ENCODE measurements at places on chromosomes 5 and 9. TPM values are rescaled to one million over a fixed set of nuclear protein-coding genes. Genes with fewer than 3 reads are reported as not detected.

GRCh38 chr5:126864042-126864688, 87.2 kb downstream of the LMNB1 start:
- DNase-seq, result no peak

DNA sequence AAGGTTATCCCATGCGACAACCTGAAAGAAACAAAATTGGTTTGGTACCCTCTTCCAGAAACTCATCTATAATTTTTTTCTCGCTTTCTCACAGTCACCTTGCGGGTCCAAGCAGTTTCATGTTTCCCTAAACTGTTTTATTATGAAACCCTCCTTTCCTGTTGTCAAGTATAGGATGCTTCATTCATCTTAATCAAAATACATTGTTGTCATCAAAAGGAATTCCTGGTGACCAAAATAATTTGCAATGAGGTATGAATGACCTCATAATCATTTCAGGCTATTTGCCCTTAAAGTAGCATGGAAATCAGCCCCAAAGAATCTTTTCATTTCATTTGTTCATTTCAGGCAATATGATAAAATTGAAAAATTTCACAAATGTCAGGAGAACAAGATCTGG, 503.0 kb downstream of the SPATA31D1 start:
- no peak for DNase-seq

- no peak for DNase-seq
These were observed 34.7 kb upstream of the MIER3 start for GRCh38 chr5:56986626-56986947.

DNA sequence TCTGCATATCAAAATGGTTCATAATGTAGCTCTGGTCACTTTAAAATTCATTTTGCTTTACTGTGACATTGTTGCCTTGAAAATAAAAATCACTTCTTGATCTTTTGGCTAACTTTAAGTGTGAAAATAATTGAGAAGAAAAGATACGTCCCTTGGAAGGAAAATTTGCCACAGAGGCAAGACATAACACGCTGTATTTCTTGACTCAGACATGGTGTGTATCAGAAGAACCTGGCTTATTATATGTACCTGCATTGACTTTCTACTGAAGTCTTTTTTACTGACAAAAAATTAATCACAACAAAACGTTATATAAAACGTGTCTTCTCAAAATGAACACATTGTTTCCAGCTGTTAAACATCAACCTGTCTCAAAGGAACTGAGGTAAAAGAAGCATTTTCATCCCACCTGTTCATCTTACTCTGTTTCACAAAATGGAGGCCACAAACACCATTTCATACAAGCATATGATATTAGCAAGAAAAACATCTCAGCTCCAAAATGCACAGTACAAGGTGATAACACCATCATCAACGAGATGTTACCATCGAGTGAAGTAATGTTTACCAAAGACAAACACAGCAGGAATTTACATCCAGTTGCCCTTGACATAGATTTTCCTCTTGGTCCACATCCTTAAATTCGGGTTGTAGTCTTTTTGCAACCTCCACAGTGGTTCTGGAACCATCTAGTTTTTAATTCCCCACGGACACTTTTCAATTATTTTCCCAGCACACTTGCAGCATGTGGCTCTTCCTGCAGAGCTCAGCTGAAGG, 179.9 kb downstream of the GLIS3 start:
- DNase-seq, result no peak

GRCh38 chr5:456351-457194, 13.6 kb downstream of the EXOC3 start:
- DNase-seq, result peak; percentile 8

- no peak for DNase-seq
These were observed 71.8 kb downstream of the HMCN2 start for GRCh38 chr9:130337318-130337717.

- DNase-seq, result no peak
These were observed 618.3 kb downstream of the NR2F1-AS1 start for GRCh38 chr5:92962752-92963151.

- no peak for DNase-seq
These were observed 7.6 kb upstream of the FAM240B start for GRCh38 chr9:38727497-38728001.

- DNase-seq, result no peak
These were observed 6.6 kb downstream of the MYMK start for GRCh38 chr9:133518200-133518599.

GRCh38 chr5:55391707-55392106, 83.9 kb downstream of the MTREX start:
- no peak for DNase-seq

- DNase-seq, result no peak
These were observed 282.6 kb downstream of the BRINP1 start for GRCh38 chr9:119086590-119086989.

DNA sequence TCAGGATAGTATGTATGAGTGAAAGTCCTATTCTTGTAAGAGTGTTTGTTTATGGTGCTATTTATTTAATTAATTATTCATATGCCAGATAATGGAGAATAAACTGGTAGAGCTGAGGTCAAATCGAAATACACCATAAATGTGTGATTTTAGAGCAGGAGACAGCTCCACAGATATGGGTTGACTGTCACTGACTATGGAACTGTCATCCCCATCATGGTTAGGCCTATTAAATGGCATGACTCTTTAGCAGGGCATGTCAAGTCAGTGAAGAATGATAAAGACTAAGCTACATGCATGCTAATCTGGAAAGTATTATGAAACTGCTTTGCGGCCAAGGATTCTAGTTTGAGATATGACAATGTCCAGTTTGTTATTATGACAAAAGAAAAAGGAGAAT, 658.6 kb downstream of the ISL1 start:
- DNase-seq, result no peak

- no peak for DNase-seq
These were observed 194.3 kb downstream of the SEMA5A start for GRCh38 chr5:9351546-9351945.

- DNase-seq, result no peak
These were observed 71.2 kb upstream of the TBC1D2 start for GRCh38 chr9:98326459-98327248.

DNA sequence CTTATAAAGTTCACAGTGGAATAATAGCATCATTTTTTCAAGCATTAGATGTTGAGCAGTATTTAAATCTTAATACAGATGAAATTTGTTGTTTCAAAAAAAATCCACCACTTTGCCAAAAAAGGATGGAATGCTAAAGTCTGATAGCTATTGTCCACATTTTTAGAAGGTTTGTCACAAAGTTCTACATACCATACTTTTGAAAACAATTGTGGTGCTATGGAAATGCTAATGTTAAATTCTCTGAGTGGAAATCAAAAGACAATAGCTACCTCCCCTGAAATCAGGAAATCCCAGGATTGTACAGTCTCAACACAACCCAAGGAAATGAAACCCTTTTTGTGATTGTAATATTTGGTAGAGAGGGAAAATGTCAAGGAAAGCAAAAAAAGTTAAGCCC, 19.3 kb upstream of the GRAMD2B start:
- no peak for DNase-seq

GRCh38 chr5:71782393-71782770, 63.3 kb downstream of the CARTPT start:
- DNase-seq, result no peak

RAB24 gene
- total RNA-seq, result 35.6 TPM

SLC6A3 gene
- total RNA-seq, result 1.4 TPM

MARVELD2 gene
- total RNA-seq, result 1.6 TPM

ANKRD34B gene
- total RNA-seq, result not detected

EPB41L4A gene
- total RNA-seq, result 5.8 TPM

Measured in activated B cell treated with CpG ODN at 0.5 μM for 24 hours (primary cell).